Neural progenitor cell (in vitro differentiated cells): ENCODE measurements at places on chromosomes 3 and 15. TPM values are rescaled to one million over a fixed set of nuclear protein-coding genes. Genes with fewer than 3 reads are reported as not detected.

Gene SLC30A4
- 0.02 and 0.19 TPM in 2 replicates for total RNA-seq

DNA sequence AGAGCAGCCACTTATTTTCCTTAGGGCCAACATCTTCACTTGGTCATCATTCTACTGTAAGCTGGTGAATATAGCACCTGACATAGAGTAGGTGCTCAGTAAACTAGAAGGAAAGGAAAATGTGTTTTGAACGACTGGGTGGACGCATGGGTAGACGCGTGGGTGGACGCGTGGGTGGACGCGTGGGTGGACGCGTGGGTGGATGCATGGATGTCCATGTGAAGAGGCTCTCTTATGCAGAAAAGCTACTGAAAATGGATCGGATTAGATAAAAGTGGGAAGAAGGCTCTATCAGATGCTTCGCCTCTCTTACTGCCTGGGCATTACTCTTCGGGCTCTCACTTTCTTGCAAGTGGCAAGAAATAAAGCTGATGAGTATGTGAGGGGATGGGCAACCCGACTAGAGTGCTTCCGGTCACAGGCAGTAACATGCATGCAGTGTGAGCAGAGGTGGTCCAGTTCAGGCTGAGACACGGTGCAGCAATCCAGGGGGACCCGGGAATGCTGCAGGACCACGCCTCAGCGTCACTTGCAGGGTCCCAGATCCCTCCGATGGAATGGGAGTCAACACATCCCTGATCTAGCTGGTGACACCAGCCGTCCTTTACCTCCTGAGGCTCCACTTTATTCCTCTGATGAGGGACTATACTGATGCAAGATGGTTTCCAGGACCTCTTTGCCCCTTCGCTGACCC lies 138.0 kb upstream of the MEF2A start:
- no peaks in the 10 kb centered on the region for H3K27me3 ChIP-seq
- no peaks in the 10 kb centered on the region for H3K4me1 ChIP-seq
- no peaks in the 10 kb centered on the region for H3K36me3 ChIP-seq
- DNase-seq: no peak

GRCh38 chr15:61634837-61635236 lies 405.7 kb upstream of the RORA start:
- peaks cover 7% of the 10 kb centered on the region for H3K4me1 ChIP-seq
- H3K4me3 ChIP-seq: no peak overlapping the region
- H3K27ac ChIP-seq: no peak overlapping the region
- H3K27me3 ChIP-seq: no peaks in the 10 kb centered on the region

Gene TFDP2
- total RNA-seq: 173 and 328 TPM in 2 replicates

Gene ZNF710
- 14.9 and 29.6 TPM in 2 replicates for total RNA-seq

Gene ATP13A5
- total RNA-seq: not detected in 2 replicates

Gene TTLL13
- total RNA-seq: 0.19 TPM in 1 of 2 replicates, not detected in the other
